ENCODE measurements at places on chromosomes 12 and 14. TPM values are rescaled to one million over a fixed set of nuclear protein-coding genes. Genes with fewer than 3 reads are reported as not detected.

CCDC197 gene
- total RNA-seq: not detected

KLRK1 gene
- 0.08 TPM for total RNA-seq

CLEC2A gene
- not detected for total RNA-seq

ADAMTS20 gene
- 0.24 TPM for total RNA-seq

TMEM63C gene
- total RNA-seq: 0.65 TPM

ATL1 gene
- 1.2 TPM for total RNA-seq

MANSC4 gene
- not detected for total RNA-seq

VWF gene
- 1.4 TPM for total RNA-seq

FAM234B gene
- 8.1 TPM for total RNA-seq

SIX1 gene
- total RNA-seq: 2.4 TPM

Data from epithelial cell of alveolus of lung (primary cell).